ENCODE measurements at places on chromosomes 5 and 9.

GRCh38 chr9:10873999-10874398 lies 261.2 kb upstream of the PTPRD start:
- H3K27me3 ChIP-seq = no peaks in the 10 kb centered on the region
- H3K4me3 ChIP-seq = no peak overlapping the region
- no peaks in the 10 kb centered on the region for H3K36me3 ChIP-seq
- H3K27ac ChIP-seq = no peak overlapping the region
- no peak for DNase-seq
- H3K4me1 ChIP-seq = no peaks in the 10 kb centered on the region

GRCh38 chr9:79665931-79666330 lies 94.2 kb downstream of the TLE4 start:
- no peak overlapping the region for H3K4me3 ChIP-seq
- peaks cover 20% of the 10 kb centered on the region for H3K36me3 ChIP-seq
- no peak for DNase-seq
- no peaks in the 10 kb centered on the region for H3K27me3 ChIP-seq
- H3K4me1 ChIP-seq = peaks cover 7% of the 10 kb centered on the region
- H3K27ac ChIP-seq = no peak overlapping the region

- no peak overlapping the region for H3K27ac ChIP-seq
- no peaks in the 10 kb centered on the region for H3K36me3 ChIP-seq
- no peak overlapping the region for H3K4me3 ChIP-seq
- H3K27me3 ChIP-seq = no peaks in the 10 kb centered on the region
- DNase-seq = no peak
Measured at GRCh38 chr9:121857928-121858327, 206.5 kb downstream of the DAB2IP start.

- no peaks in the 10 kb centered on the region for H3K36me3 ChIP-seq
- H3K4me3 ChIP-seq = no peak overlapping the region
- H3K4me1 ChIP-seq = no peaks in the 10 kb centered on the region
Measured at GRCh38 chr9:80143899-80144298, 572.1 kb downstream of the TLE4 start.

GRCh38 chr9:136655536-136656182 lies 7.1 kb upstream of the EGFL7 start:
- H3K27me3 ChIP-seq = peaks cover 46% of the 10 kb centered on the region
- H3K36me3 ChIP-seq = no peaks in the 10 kb centered on the region
- no peak overlapping the region for H3K4me3 ChIP-seq
- peaks cover 5% of the 10 kb centered on the region for H3K4me1 ChIP-seq

DNA sequence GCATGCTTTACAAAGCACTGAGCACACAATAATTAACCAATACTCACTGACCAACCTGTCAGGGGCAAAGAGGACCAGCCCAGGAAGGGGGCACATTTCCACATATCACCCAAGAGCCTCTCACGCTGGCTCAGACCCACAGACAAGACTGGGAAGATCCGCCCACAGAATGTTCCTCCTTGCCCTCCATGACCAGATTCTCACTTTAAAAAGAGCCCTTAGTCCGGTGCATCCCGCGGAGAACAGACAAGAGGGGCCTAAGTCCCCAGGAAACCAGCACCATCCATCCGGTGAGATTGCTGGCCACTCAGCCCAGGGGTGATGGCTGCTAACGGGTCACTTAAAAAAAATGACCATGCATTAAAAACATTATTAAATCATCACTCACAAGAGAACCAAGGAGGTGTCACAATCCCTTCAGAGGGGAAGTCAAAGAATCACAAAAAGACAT lies 32.9 kb downstream of the SEMA4D start:
- peak overlapping the region; percentile 37 for H3K4me3 ChIP-seq
- DNase-seq = no peak
- no peaks in the 10 kb centered on the region for H3K27me3 ChIP-seq
- peaks cover 78% of the 10 kb centered on the region for H3K36me3 ChIP-seq
- H3K4me1 ChIP-seq = peaks cover 96% of the 10 kb centered on the region
- H3K27ac ChIP-seq = peak overlapping the region; percentile 87
